ENCODE measurements at places on chromosomes 5 and 9.

- no peak for DNase-seq
These were observed 77.0 kb upstream of the RASA1 start for GRCh38 chr5:87190687-87191086.

DNA sequence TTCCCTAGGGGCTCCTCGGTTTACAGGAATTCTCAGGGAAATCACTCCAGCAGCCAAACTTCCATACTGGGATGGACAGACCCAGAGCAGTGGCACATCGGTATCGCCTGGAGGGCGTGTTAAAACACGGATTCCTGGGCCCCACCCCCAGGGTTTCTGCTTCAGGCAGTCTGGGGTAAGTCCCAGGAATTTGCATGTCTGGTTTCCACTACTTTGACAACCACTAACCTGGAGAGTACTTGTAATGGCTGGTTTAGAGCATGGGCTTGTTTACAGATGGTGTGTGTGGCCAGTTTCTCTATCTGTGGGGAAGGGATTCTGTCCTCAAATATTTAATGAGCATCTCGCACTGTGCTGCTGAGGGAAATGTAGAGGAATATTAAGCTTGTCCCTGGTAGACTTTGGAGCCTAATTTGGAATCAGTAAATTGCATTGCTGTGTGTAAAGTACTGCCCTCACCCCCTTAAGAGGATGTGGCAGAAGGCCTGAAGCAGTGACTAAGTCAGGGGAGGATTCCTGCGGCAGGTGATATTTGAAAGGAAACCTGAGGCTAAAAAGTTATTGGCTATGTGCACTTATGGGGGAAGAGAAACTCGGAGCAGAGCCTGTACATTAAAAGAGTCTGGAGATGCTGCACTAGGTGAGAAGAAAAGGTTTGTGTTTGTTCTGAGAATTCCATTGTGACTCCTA is 18.6 kb upstream of the TJP2 start:
- DNase-seq: no peak

DNA sequence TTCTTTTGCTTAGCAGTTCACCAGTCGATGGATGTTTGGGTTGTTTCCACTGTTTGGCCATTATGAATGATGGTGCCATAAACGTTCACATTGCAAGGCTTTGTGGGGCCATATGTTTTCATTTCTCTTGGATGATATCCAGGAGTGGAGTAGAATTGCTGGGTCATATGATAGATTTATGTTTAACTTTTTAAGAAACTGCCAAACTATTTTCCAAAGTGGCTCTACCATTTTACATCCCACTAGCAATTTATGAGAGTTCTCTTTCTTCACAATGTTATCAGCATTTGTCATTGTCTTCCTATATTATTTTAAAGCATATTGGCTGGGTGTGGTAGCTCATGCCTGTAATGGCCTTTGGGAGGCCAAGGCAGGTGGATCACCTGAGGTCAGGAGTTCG is 5.2 kb downstream of the GPR107 start:
- no peak for DNase-seq

GRCh38 chr9:110520120-110520701 is 59.3 kb downstream of the SVEP1 start:
- DNase-seq: no peak

DNA sequence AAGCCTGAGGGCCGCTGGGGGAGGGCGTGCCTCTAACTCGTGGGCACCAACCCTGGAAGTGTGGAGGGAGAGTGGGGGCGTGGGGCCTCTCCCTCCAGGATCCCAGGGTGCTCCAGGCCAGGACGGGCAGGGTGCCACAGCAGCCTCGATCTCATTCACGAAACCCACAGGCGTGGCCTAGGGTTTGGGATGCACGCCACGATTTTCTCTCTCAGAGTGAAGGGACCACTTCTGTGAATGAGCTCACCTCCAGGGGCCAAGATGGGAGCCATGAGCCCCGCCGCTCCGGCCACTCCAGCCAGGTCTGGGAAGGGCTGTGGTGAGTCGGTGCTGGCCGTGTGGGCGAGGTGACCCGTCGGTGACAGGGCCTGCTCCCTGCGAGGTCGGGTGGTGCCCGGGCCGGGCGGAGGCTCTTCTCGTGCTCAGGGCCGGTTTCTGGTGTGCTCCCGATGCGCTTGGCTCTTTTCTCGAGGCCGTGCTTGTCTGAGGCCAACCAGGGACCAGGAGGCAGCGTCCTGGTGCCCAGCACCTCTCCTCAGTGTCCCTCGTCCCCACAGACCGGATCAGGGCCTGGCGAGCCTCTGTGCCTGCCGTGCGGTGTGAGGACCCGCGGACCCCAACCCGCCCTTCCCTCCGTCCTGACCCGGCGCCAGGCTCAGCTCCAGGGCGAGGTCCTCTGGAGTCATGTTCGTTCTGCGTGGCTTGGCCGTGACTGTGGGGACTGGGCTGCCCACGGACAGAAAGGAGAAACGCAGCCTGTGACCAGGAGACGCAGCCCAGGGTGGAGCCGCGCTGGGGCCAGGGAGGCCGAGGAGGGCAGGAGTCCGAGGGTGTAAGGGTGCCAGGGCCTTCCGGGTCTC is 31.0 kb downstream of the TPPP start:
- DNase-seq: no peak

GRCh38 chr5:151739395-151739794 is 19.0 kb downstream of the ATOX1 start:
- DNase-seq: no peak

DNA sequence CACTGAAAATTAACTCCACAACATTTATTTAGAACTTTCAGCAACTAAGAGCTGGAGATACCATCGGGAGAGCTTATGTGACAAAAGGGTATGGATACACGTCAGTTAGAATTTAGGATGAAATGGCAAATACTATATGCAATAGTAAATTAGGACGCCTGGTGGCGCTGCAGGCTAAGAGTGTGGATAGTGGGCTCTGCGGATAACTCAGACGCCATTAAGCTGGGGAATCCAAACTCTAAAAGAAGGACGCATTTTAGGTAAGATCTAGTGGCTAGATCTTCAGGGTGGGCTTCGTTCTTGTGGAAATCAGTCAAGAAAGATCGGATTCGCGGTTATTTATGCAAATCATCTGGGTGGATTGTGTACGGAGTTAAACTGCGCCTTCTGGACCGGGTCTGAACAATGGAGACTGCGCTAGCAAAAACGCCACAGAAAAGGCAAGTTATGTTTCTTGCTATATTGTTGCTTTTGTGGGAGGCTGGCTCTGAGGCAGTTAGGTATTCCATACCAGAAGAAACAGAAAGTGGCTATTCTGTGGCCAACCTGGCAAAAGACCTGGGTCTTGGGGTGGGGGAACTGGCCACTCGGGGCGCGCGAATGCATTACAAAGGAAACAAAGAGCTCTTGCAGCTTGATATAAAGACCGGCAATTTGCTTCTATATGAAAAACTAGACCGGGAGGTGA is at the start of gene PCDHB5:
PCDHB5 (plus strand) TSS at position 177 of the 688 bp plus-strand sequence; CDS start at position 406, 229 bp downstream.
- DNase-seq: no peak

DNA sequence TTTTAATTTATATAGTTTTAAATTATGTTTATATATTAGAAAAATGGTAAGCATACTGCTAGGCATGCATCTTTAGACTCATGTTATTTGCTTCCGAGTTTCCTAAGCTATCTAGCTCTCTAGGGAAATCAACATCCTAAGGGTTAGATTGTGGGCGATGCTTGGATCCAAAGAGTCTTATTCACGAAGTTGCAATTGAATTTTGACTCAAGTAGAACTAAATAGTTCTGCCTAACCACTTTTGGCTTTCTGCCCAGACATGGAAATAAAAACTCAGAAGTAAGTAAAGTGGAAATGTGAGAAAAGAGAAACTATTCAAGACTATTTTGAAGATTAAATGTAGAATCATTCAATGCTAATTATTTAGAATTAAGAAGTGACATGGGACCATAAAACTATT is 440.4 kb downstream of the CDH18 start:
- no peak for DNase-seq

DNA sequence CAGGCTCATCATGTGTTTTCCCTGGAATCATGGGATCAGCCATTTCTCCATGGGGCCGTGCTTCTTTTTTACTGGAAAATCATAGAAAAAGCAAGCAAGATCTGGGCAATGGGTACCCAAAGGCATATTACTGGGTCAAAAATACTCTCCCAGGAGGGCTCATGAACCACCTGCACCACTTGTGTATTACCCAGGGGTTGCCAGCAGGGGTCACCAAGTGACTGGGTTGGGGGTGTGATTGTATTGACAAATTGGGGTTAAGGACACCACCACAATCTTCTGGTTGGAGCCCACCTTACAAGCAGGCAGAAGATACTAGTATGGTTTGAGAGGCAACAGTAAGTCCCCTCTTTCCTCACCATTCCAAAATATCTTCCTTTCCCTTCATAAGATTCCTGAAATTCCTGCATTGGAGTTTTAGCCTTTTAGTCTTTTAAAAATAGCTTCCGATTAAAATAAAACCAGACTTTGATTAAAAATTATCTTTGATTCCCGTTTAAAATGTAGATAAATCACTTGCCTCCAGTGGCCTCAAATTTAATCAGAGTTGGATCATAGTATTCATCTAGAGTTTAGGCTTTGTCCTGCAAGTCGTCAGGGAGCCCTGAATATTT is 603.3 kb downstream of the KIF4B start:
- peak; percentile 4 for DNase-seq

GRCh38 chr9:37693260-37693659 is 42.5 kb downstream of the FRMPD1 start:
- no peak for DNase-seq

GRCh38 chr5:58016877-58017276 is 443.0 kb downstream of the PLK2 start:
- no peak for DNase-seq

- no peak for DNase-seq
These were observed 95.1 kb upstream of the OTULINL start for GRCh38 chr5:14486486-14486885.

DNA sequence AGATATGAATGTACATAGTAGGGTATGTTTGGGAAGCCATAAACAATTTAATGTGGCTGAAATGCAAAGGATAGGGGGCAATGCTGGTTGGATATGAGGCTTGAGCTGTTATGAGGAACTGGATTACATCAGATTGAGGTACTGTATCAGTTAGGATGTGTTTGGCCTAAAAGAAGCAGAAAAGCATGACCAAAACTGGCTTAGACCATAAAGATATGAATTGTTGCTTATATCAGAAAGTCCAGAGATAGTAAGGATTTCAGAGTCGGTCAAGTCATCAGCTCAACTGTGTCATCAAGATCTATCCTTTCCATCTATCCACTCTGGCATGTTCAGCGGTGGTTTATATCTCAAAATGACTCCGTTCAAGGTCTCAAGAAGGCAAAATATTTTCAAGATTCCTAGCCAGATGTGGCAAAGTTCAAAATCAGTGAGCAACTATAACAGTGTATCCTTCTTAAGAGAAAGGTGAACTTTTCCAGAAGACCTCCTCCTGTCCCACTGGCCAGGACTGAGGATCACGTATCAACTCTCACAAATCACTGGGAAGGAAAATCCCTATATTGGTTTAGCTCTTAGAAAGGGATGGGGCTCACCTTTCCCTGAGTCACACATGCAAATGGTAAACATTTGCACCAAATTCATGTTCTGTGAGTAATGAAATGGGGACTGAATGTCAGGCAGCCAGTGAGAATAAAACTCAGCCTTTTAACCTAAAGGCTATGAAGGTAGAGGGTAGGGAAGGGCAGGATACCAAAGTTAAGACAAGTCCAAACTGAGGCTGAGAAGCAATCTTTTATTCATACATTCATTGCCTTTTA is 257.8 kb downstream of the TRIM32 start:
- DNase-seq: no peak

DNA sequence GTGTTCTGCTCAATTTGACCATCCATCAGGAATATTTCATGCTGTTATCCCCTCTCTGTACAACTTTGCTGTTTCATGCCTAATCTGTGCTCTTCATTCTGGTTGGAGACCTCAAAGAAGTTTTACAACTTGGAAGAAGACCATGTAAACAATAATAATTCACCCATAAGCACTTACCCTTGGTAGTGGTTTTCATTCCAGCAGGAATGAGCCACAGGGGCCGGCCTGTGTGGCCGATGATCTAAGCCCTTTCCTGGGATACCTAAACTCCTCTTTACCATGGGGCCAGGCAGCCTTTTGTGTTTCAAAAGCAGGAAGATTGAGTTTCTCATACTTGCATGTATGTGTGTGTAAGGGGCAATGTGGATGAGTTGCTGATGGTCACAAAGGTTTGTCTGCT is 165.0 kb downstream of the FGF1 start:
- DNase-seq: no peak

DNA sequence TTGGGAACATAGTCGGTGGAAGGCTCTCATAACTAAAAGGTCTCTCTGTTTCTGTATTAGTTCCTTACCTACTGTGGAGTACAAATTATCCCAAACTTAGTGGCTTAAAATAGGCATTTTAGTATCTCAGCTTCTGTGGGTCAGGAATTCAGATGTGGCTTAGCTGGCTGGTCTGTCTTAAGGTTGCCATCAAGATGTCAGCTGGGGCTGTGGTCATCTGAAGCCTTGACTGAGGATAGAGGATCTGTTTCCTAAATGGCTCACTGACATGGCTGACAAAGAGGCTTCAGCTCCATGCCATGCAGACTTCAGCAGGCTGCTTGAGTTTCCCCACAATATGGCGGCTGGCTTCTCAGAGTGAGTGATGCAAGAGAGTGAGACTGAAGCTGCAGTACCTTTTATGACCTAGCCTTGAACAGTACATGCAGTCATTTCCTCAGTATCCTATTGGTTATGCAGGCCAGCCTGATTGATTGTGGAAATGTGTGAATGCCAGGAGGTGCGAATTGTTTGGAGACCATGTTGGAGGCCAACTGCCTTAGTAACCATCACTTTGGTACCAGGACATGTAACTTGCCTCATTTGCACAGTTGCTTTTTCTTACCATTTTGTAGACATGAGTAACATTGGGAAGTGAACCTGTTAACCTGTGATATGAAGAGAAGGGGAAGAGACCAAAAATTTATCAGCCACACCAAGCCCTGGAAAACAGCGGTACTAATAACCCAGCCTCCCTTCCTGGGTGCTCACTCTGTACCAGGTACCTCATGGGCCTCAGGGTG is 152.8 kb upstream of the IER5L start:
- no peak for DNase-seq

DNA sequence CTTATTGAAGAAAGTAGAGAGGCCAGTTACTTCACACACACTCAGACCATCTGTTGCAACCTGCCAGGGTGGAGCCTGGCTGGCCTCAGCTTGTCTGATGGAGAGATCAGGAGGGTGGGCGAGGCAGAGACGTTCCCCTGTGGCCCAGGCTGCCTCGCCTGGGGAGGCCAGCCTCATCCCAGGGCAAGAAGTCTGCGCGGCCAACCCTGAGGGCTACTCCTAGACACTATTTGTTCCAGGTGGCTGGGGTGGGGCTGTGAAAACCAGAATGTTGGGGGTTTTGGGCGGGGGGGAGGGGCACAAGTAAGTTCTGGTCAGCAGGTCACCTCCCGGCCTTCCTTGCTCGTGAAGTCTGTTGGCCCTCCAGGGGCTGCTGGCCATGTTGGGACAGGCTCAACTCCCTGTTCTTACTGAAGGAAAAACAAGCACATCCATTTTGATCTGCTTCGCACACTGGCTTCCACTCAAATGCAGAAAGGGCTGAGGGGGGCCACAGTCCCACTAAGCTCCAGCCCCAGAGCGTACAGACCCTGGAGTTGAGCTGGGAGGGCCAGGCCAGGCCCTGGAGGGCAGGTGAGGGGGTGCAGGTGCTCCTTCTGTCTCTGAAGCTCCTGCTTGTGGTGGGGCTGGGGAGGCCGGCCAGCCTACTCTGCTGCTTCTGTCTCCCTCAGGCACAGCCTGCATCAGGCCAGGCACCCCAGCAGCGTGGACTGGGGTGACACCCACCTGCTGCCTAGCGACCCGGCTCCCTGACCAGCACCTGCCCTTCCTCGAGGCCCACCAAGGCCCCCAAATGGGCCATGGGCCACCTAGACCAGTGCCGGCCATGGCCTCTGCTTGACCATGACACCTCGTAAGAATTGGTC is 46.6 kb downstream of the SECISBP2 start:
- DNase-seq: no peak

- DNase-seq: no peak
These were observed 9.3 kb upstream of the WWC1 start for GRCh38 chr5:168282120-168282519.

GRCh38 chr5:5494489-5495402 is 72.3 kb downstream of the ICE1 start:
- peak; percentile 75 for DNase-seq
